ENCODE measurements at places on chromosomes 1 and 21. TPM values are rescaled to one million over a fixed set of nuclear protein-coding genes. Genes with fewer than 3 reads are reported as not detected.

The RNF207 gene
- total RNA-seq: 57.0 TPM

The KRTAP19-8 gene
- total RNA-seq: not detected

The CYP4Z1 gene
- not detected for total RNA-seq

The DIO1 gene
- total RNA-seq: not detected
